ENCODE measurements at places on chromosomes 11 and 22. TPM values are rescaled to one million over a fixed set of nuclear protein-coding genes. Genes with fewer than 3 reads are reported as not detected.

DNA sequence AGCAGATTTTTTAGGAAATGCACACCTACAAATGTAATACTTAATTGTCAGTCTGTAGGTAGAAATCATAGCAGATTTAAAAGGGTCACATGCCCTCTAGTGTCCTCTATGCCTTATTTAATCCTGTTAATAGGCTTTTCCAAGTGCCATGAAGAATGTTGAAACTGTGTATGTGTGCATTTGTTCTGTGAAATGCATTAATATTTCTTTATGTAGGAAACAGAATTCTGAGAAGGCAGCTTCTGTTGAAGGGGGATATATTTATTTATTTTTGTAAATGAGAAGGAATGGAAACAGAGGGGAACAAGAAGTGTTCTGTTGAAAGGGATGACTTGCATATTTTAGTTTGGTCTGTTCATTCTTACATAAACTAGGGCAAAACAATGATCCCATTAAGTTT is 51.0 kb downstream of the SVIP start:
- DNase-seq: no peak

GRCh38 chr11:102813484-102813883 is 15.5 kb upstream of the MMP1 start:
- no peak for DNase-seq

GRCh38 chr11:112336356-112336886 is 75.8 kb upstream of the PLET1 start:
- DNase-seq: no peak

- DNase-seq: no peak
Measured at GRCh38 chr11:101987370-101987769, 59.9 kb upstream of the CFAP300 start.

- no peak for DNase-seq
Measured at GRCh38 chr11:88344869-88345268, 7.3 kb upstream of the CTSC start.

- DNase-seq: peak; percentile 50
Measured at GRCh38 chr22:20741634-20742581, 32.0 kb upstream of the SERPIND1 start.

- no peak for DNase-seq
Measured at GRCh38 chr22:26197425-26197824, 28.2 kb downstream of the SEZ6L start.

DNA sequence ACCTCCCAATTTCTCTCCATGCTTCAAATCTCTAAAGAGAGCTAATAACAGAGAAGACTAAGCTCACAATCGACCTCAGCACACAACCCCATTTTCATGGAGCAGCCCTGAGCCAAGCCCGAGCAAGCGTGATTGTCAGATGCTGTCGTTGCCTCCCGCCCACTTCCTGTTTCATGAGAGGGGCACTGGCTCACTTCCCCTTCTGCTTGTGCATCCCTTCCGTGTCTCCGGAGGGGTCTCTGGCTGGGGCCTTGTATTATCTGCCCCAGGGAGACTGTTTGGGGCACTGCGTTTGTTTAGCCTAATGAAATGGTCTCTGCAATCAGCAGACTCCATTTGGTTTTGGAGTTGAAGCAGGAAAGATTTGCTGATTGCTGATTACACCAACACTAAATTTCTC is 181.3 kb upstream of the SEZ6L start:
- DNase-seq: peak; percentile 8

DNA sequence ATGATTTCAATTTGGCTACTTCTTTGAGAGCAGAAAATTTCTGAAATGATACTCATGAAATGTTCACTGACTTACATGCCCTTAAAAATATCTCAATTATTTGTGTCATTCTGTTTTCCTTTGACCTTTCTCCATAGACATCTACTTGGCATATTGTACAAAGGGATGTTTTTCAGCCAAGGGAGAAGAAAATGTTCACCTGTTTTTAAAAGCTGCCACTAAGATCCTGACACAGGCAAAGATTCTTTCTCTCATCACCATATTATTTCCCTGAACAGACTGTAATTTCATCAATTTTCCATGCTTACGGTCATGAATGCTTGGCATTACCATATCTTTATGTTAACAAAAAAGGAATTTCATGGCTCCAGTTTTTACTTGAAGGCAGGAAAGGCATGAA is 67.4 kb upstream of the DBX1 start:
- no peak for DNase-seq

PEX26 gene
- 56.8 TPM for total RNA-seq

CRYBB3 gene
- total RNA-seq: 0.43 TPM

OR6T1 gene
- total RNA-seq: not detected

FBXO3 gene
- 17.7 TPM for total RNA-seq

GRCh38 chr11:251550-251949 is 14.8 kb downstream of the PSMD13 start:
- no peak for DNase-seq

- no peak for DNase-seq
Measured at GRCh38 chr11:44944853-44945235, 5.8 kb downstream of the TP53I11 start.

GRCh38 chr11:127805771-127806170 is 781.6 kb downstream of the ETS1 start:
- DNase-seq: no peak

MRGPRF gene
- not detected for total RNA-seq

DNA sequence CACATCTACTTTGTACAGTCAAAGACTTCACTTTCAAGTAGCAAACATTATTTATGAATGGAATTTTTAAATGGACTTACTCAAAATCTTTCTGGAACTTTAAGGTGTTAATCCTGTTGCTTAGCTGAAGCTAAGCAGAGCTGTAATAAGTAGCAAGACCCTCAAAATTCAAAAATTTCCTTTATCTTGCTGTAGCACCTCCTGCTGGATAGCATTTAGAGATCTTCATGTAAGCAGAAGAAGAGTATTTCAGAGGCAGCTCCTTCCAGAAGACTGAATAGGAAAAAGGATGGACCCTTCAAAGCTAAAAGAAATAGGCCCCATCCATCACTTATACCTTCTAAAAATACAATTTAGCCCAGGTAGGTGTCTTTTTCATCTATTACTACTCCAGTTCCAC is 3.4 kb downstream of the PHF21A start:
- no peak for DNase-seq

OR51B2 gene
- not detected for total RNA-seq

GRCh38 chr22:49236541-49237075 is 591.1 kb downstream of the BRD1 start:
- no peak for DNase-seq

AIFM3 gene
- not detected for total RNA-seq

BCO2 gene
- 1.3 TPM for total RNA-seq

DNA sequence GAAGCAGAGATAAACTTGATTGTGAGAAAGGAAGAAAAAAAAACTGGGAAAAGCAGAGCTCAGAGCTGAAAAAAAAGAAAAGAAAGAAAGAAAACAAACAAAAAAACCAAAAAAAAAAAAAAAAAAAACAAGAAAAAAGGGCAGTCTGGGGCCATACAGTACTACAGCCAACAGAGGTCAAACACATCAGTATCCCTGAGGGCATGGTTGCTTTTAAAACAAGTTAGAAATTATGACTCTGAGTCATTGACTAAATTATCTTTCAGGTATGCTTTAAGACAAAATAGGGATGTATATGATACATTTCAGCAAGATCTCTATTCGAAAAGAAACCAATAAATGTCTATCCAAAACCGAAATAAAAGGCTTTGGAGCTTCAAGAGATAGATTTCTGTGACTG is 37.1 kb upstream of the TLCD5 start:
- DNase-seq: no peak

Measured in activated CD4-positive, alpha-beta memory T cell treated with anti-CD3 and anti-CD28 coated beads for 36 hours (primary cell).